Ovary (tissue), 10 donors: ENCODE measurements at places on chromosomes 6 and 20. TPM values are rescaled to one million over a fixed set of nuclear protein-coding genes. Genes with fewer than 3 reads are reported as not detected.

- H3K27ac ChIP-seq, result peak overlapping the region; percentile 68
- H3K4me3 ChIP-seq, result peak overlapping the region; percentile 98
- no peaks in the 10 kb centered on the region for H3K36me3 ChIP-seq
These were observed 674 bp downstream of the MAPK14 start for GRCh38 chr6:36028088-36028876.

GRCh38 chr6:169034516-169035167, 219.0 kb downstream of the THBS2 start:
- H3K36me3 ChIP-seq, result no peaks in the 10 kb centered on the region
- DNase-seq, result no peak
- H3K27ac ChIP-seq, result no peak overlapping the region
- no peak overlapping the region for H3K4me3 ChIP-seq

The FOXO3 gene
- 67.1 TPM for total RNA-seq

- H3K36me3 ChIP-seq, result no peaks in the 10 kb centered on the region
- no peaks in the 10 kb centered on the region for H3K27me3 ChIP-seq
- no peak overlapping the region for H3K27ac ChIP-seq
These were observed 48.3 kb downstream of the RREB1 start for GRCh38 chr6:7155871-7156579.

The GTPBP2 gene
- 55.1 TPM for total RNA-seq
